Glomerular endothelial cell (primary cell): ENCODE measurements at places on chromosomes 16 and 17.

- DNase-seq: no peak
Measured at GRCh38 chr16:14500791-14501190, 129.3 kb downstream of the PARN start.

DNA sequence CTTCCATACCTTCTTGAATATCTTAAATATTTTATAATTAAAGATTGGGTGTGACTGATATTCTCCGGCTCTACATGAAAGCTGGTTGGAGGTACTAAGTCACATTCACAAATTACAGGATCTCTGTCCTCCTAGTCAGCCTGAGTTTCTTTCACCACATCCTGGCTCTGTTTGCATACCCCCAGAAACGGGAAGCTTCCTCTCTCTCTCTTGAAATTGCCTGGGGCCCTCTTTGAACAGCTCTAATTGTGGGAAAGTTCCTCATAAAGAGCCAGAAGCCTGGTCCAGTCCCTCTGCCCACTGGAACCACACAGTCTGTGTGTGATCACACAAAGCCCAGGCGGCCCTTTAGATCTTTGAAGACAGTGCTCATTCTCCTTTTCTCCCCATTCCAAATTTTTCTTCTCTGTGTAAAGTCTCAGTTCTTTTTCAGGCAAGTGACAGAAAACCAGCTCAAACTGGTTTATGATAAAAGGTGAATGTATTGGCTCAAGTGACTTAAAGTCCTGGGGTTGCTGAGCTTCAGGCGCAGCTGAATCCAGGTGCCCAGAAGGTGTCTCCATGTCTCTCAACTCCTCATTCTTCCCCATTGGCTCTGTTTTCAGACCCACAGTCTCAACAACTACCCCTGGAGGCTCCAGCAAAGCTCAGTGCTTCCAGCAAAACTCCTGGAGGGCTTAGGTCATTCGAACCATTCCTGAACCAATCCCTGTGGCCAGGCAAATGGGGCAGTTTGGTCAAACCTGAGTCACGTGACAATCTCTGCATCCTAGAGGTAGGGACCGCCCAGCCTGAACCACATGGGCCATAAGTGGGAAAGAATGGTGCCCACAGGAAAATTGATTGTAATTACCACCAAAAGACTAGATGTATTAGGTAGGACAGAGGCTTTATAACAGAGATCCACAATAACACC lies 8.5 kb upstream of the RAI1 start:
- DNase-seq: no peak

GRCh38 chr17:65830356-65830755 lies 268.9 kb upstream of the AXIN2 start:
- DNase-seq: no peak

DNA sequence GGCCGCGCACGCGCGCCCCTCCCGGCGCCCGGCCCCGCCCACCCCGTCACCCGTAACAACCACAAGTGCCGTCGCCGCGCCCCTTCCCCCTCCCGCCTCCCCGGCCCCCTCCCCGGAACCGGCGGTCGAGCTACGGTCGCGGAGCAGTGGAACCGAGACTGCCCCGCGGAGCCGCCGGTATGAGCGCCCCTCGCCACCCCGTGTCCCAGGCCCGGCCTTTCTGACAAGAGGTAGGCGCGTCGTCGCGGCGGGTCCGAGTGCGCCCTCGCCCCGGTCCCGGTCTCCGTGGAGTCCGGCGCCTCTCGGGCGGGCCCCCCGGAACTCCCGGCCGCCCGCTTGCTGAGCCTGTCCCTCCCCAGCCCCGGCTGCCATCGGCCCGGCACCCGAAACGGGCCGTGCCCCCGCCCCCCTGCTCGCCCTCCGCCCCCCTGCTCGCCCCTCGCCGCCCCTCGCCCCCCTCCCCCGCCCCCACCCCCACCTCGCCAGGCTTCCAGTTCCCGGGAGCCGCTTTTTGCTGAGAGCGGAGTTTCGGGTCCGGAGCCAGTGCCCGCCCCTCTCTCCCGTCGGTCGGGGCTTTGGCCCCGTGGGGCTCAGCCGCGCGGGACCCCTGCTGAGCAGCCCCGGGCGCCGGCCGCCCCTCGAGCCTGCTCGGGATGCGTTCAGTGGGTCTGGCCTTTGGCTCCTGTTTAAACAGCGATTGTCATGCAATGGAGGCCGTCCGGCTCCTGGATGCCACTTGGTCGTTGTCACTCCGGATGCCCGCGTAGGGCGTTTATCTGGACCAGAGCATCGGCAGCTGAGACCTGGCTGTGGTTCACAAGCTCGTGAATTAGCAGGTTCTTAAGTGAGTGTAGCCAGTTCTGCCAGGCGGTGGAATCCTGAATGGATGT lies at the start of gene SEC14L1:
SEC14L1 (plus strand) TSS at position 92 of the 890 bp plus-strand sequence. CDS start 2,628 bp downstream, outside the sequence.
- no peak for DNase-seq

DNA sequence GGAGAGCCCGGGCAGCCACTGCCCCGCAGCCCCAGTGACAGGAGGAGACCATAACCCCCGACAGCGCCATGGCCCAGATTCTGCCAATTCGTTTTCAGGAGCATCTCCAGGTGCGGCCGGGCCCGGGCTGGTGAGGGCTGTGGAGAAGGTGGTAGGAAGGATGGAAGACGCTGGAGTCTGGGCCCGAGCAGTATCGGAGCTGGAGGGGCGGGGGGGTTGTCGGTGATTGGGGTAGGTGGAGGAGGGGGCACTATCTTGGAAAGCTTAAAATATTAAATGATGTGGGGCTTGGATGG lies 317 bp downstream of the CLTC start:
- no peak for DNase-seq

DNA sequence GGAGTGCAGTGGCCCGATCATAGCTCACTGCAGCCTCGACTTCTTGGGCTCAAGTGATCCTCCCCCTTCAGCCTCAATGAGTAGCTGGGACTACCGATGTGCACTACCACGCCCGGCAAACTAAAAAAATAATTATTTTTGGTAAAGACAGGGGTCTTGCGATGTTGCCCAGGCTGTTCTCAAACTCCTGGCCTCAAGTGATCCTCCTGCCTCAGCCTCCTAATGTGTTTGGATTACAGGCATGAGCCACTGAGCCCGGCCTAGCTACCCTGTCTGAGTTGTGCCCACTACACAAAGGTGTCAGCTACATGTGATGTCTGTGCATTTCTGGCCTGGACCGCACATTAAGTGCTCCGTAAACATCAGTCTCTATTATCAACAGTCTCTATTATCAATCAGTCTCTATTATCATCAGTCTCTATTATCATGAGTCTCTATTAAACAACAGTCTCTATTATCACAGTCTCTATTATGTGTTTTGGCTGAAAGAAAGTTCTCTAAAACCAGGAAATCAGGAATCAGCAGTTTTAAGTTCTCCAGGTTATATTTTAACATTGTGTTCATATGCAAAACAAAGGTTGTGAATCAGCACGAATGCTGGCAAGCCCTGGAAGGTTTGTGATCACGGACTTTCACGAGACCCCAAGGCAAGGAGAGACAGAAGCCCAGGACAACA lies 721 bp upstream of the WWOX start:
- no peak for DNase-seq

DNA sequence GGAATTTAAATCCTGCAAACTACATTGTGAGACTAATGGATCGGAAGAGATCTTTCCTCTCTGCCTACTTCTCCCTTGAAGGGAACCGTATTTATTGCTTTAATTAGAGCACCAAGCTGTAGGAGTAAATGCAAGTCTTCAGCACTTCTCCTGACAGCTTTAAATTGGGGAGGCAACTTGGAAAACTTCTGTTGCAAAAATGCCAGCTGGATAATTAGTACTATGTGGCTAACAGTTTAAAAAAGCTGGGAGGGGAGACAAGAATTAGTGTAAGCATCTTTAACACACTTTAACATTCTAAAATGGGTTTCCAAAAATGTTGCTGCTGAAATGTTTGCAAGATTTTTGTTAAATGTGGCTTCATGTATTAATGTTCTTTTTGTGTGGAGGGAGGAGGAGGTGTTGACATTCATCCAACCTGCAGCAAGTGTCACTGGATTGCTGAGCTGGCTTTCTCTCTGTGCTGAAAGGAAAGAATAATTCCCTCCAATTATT lies 108.5 kb downstream of the PCTP start:
- DNase-seq: no peak

GRCh38 chr17:8421571-8421970 lies 14.1 kb upstream of the NDEL1 start:
- DNase-seq: no peak

GRCh38 chr17:65783845-65784334 lies 222.4 kb upstream of the AXIN2 start:
- no peak for DNase-seq

- DNase-seq: no peak
Measured at GRCh38 chr17:38596651-38597050, 9.1 kb downstream of the SRCIN1 start.

GRCh38 chr16:3904875-3905274 lies 24.4 kb upstream of the CREBBP start:
- no peak for DNase-seq

- DNase-seq: no peak
Measured at GRCh38 chr17:36647636-36648035, 46.3 kb downstream of the MRM1 start.

DNA sequence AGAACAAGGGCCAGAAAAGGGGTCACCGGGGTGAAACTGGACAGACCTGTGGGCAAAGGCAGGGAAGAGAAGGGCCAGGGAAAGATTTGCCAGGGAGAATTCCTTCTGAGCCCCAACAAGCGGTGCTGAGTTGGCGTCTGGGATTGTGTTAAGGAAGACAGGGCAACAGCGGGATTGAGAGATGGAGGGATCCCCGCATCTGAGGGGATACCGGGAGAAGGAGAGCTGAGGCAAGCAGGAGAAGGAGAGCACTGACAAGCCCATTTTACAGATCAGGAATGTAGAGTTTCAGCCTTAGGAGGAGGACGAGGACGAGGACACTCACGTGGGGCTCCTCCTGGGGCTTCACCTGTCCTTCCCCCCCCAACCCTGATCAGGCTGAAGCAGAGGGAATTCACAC lies 998 bp upstream of the ABCC3 start:
- DNase-seq: no peak

DNA sequence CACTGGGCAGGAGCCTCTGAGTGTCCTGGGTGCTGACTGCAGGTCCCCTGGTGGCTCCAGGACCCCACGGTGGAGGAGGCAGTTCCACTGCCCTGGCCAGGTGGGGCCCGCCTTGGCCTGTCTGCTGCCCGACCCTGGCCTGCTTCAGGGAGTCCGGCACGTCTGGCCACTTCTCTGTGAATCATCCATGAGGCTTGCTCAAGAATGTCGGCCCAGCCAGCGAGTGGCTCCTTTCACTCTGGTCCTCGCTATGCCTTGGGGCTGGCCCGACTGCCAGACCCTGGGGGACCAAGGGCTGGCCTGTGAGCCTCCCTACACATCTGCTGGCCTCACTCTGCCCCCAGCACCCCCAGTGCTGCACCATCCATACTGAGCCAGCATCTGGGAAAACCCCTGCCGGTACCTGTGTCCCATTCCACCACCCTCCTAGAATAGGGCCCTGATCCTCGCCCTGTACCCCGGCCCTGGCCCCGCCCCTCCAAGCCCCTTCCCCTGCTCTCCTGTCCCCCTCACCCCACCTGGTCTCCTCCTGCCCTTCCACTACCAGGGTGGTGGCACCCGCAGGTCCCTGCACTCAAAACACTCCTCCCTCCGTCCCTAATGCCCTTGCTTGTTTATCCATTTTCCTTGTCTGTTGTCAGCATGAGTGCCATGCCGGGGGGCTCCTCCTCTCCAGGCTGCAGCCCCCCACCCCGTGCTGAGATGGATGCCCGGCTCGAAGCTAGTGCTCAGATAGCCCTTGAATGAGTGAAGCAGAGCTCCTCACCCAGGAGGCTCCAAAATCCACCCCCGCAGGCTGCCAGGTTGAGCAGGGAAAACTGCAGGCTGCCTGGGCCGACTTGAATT lies 35.5 kb downstream of the ADCY7 start:
- DNase-seq: no peak

- no peak for DNase-seq
Measured at GRCh38 chr16:49127103-49127502, 154.5 kb downstream of the CBLN1 start.

DNA sequence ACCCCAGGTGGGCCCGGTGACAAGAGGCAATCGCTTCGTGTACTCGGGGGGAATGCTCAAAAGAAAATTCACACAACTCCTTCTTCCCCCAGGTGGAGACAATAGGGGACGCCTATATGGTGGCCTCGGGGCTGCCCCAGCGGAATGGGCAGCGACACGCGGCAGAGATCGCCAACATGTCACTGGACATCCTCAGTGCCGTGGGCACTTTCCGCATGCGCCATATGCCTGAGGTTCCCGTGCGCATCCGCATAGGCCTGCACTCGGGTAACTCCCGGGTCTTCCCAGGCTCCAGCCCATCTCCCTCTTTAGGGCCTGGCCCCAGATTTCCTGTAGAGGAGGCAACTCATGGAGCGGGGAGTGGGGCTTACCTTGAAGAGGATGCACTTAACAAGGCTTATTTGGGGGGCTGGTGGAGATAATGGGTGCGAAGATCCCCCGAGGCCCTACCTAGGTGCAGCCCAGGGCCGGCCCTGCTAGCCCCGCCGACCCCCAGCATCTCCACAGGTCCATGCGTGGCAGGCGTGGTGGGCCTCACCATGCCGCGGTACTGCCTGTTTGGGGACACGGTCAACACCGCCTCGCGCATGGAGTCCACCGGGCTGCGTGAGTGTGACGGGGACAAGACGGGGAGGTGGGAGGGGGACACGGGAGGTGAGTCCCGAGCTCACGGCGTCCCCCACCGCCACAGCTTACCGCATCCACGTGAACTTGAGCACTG lies 13.0 kb downstream of the GUCY2D start:
- DNase-seq: no peak

GRCh38 chr16:59632276-59632855 lies 898.2 kb upstream of the GOT2 start:
- no peak for DNase-seq

- no peak for DNase-seq
Measured at GRCh38 chr17:72297326-72298115, 176.7 kb downstream of the SOX9 start.

DNA sequence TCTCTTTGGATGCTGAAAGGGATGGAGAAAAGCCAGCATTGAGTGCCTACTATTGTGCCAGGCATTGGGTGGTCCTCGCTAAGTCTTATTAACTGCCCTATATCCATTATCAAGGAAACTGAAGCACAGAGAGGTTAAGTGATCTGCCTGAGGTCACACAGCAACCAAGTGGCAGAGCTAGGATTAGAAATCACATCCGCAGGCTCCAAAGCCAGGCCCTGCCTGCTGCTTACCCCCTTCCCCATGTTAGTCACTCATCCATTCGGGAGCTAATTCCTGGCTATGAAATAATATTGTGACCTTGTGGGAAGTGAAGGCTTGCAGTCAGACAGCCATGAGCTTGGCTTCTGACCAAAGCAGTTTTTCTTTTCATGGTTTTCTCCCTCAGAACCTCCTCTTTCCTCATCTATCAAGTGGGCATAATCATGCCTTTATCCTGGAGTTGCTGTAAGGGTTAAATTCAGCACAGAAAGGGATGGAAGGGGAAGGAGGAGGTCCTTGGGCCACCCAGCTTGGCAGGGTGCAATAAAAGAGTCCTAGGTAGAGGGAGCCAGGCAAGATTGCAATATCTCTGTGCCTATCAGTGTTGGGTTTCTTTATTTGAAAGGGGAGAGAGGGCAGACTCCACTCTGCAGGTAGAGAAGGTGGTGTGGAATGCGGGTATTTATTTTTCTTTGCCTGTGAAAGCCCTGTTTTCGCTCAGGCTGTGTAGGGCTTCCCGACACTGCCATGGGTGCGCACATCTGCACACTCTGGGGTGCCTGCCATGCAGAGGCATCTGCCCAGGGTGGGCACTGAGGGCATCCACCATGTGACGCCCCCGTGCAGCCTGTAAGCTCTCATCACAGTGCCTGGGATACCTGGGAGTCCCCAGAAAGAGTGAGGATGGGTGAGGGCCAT lies 11.3 kb downstream of the RAI1 start:
- DNase-seq: no peak
